GF-D8 (cell line): ENCODE measurements at places on chromosomes 4 and X.

DNA sequence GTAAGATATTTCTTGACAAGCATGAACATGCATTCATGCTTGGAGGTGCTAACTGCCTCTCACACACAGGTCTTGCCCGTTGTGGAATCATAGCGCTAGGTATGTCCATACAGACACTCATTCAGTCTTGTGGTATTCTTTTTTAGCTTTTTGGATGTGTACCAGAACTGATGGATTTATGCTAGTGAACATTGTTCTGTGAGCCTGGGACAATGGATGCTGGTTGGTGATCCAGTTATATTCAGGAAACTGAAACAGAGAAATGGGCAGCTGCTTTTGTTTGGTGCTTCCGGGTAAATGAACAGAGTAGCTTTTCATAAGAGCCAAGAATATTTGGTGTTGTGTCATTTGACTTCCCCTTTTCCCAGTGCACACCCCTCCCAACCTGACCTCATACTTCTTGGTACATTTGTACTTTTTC is 78.9 kb upstream of the SLC4A4 start:
- DNase-seq: peak; percentile 3

DNA sequence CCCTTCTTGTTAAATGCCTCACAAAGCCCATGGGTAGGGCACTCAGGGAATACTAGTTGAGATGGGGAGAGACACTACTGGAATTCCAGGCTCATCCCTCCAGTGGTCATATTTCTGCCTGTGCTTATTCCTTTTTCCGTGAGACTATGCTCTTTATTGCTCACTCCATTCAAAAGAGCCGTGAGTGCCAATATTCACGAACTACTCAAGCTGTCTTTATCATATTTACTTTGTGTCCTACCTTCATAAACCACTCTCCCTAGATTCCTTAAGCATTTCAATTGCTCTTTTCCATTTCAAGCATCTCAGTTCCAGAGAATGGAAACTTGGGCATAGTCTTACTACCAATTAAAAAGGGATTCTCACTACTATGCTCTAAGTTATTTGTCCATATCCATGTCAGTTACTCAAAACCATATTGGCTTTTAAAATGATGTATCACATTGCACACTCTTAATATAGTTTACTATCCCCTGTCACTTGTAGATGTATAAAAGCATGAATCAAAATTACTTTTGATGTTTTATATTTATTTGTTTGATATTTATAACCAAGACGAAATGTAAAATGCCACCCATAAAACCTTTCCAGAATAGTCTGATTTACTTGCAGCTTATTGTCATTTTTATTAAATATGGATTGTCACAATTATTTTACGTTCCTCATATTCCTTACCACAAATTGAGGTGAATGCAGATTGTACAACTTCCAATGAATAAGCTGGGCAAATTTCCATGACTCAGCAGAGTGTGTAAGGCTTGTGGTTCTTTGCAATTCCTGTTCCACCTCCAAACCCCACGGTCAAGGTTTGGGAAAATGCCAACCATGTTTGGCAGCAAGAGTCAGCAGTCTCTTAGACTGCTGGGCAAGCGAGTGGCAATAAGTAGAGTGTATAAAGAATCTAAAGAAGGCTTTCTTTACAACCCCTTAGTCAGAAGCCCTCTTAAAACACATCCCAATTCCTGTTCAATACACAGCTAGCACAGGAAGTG is 24.4 kb downstream of the ENOX2 start:
- peak; percentile 38 for DNase-seq

GRCh38 chrX:117645639-117646038 is 471.0 kb downstream of the KLHL13 start:
- DNase-seq: no peak

DNA sequence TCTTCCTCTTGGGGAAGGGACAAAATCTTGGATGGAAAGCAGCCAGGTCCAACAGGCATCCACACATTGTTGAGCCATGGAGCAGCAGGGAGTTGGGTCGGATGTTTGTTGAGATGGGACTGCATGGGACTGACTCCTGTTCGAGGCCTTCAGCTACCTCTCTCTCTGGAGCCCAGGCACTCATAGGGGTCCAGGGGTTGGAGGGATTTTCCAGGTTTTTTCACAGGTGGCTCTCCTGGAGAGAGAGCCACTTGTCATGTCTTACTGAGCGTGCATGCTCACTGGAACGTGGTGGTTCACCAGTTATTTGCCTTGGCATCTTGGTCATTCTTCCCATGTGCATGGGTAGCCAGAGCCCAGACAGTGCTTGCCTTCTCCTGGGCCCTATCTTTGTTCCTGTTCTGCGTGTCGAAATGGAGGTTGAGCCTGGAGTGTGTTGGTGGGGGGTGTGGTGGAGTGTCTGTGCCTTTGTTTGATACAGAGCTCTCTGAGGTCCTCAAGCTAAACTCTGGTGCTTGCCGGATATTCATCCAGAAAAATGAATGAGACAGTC is 60.6 kb downstream of the NBDY start:
- no peak for DNase-seq

DNA sequence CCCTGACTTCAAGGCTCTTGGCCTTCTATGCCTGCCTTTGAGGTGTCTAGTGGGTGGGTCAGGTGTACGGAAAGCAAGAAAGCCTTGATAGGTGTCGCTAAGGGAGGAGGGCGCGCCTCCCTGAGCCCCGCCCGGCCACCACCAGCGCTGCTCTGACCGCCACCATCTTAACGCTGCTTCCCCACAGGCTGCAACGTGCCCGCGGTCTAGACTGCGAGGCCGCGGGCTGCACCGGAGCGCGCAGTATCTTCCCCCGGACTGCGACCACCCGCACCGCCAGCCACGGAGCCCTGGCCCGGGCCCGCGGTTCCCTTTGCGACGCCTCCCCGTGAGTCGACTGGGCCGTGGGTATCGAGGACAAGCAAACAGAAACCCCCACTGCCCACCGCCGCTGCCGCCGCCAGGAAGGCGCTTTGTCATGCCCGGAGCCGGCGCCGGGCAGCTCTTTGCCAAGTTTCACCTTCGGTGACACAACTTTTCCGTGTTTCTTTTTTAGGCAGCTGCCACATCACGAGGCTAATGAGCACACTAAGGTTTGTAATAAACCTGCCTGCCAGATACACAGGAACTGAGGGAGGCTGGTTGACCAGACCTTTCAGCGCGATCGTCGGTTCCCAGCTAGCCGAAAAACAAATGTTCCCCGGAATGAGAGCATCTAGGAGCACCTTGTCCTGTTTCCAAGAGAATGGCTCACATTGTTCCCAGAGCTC is 335.8 kb upstream of the F9 start:
- DNase-seq: peak; percentile 8

DNA sequence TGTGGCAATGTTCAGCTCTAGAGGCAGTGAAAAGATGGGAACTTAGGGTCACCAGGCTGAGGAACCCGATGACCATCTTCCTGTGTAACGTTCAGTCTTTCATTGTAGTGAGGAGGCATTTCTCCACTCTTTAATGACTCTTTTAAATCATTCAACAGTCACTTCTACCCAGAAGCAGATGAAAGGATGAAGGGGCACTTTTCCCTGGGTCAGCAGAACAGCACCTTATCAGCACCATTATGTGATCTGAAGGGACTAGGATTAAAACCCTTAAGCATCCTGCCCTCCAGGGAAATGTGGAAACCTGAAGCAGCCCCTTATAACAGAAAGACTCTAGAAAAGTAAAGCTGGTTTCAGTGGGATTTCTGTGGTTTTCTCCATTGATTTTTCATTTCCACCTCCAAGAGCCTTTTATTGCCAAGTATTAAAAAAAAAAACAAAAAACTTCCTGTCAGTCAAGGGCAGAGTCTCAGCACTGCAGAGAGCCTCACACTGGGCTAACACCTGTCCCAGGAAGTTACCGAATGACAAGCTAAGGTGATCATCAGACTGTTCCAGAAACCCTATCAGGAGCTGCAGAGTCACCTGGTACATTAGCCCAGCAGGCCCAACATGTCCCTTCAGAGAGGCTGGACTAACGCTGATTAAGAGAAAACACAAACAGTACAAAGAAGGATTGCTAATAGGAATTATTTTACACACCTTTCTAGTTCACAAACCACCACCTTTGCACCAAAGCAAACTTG is 185.9 kb downstream of the SHROOM3 start:
- no peak for DNase-seq

DNA sequence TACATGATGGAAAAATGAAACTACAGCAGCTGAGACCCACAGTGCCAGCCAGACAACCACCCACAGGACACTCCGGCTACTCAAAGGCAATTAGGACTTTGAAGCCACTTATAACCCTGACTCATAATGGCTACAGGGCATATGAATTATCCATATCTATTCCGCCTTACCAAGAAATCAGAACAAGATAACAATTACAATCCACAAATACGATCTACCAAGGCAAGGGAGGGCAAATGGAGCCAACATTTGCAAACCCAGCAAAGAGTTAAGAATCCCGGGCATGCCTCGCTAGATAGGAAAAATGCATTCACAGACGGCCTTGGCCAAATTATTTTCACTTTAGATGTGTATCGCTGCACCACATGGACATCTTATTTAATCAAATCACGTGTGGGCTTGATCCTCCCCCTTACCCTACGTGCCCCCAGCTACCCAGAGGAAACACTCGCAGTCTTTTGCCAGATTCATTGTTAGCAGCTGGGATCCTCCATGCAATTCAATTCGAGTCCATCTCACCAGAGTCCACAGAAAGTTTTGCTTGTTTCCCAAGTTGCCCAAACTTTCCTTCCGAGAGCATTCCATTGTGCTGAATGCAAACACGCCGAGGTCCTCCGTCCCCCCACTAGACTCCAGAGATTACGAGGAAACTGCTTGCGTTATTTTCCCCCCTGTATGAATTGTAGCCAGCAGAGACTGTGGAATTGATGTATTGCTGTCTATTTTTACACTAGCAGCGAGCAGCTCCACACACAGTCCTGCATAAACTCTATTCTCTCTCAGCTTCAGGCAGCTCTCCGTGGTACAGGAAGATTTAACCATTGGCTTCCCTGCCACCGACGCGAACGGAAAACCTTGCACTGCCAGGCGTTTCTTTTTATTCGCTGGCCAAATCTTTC is 1.2 kb downstream of the PPARGC1A start:
- no peak for DNase-seq

DNA sequence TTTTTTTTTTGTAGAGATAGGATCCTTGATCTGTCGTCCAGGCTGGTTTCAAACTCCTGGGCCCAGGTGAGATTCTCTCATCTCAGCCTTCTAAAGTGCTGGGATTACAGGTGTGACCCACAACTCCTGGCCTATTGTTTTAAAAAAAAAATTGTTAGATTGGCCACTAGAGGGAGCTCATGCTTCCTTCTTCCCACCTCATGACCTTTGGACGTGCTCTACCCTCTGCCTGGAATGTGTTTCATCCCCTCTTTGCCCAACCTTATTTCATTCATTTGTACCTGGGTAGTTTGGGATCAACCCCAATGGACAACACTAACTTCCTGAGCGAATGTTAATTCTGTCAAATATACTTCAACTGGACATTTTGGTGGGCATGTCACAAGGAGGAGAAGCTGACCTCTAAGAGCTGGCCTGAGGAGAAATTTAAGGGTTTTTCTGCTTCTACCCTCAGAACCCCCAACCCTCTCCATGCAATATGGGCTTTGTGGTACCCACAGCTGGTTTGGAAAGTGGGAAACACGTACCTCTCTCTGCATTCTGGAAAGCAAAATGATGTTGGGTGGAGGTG is 6.4 kb downstream of the PPEF2 start:
- DNase-seq: no peak

- DNase-seq: no peak
Observed at GRCh38 chrX:22345884-22346283, 73.2 kb downstream of the CBLL2 start.

- no peak for DNase-seq
Observed at GRCh38 chr4:8250227-8250626, 19.3 kb upstream of the HTRA3 start.

- DNase-seq: no peak
Observed at GRCh38 chrX:138745196-138745595, 33.7 kb upstream of the FGF13 start.

GRCh38 chrX:18970465-18970864 is 13.4 kb downstream of the PHKA2 start:
- DNase-seq: no peak

DNA sequence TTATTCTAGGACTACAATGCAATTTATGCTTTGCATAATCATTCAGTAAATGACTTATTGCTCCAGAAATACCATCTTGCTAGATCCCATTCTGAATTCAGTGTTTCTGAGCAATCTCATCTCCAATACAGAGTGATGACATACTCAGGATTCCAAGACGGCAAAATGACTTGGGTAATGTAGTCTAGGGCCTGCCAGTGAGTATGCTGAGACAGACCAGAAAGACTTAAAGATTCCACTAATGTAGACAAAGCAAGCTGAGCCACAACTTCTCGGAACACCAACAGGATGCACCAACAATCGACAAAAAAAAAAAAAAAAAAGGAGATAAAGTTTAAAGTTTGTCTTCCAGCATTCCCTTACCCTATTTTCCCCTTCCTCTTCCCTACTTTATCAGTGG is 919 bp upstream of the SEC24B start:
- peak; percentile 18 for DNase-seq

DNA sequence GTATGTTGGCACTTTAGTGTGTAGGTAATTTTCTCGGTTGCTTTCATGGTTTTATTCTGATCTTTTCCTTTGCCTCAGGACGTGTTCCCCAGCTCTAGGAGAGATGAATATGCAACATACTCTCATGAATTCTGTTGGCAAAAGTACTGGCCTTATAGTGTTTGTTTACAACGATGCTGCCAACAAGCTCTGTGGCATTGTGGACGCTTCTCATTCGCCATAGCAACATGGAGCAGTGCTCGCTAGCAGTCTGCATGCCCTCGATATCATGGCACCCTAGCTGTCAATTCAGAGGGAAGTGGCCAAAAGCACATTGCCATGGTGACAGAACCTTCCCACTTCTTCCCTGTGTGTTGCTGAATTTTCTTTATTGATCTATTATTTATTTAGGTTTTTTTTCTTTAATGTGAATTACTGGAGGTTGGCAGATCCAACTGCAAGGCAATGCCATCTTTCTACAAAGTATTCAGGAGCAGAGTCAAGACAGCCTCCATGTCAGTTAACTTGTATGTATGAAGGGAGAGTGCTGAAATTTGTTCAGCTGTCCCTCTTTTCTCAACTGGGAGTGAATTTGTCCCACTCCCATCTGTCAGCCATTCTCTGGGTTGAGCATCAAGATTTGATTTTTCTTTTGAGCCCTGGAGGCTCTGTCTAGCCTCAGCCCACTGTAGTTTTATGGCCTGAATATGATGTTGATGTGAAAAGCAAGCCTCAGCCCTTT is 224.9 kb upstream of the VCX3A start:
- DNase-seq: no peak

DNA sequence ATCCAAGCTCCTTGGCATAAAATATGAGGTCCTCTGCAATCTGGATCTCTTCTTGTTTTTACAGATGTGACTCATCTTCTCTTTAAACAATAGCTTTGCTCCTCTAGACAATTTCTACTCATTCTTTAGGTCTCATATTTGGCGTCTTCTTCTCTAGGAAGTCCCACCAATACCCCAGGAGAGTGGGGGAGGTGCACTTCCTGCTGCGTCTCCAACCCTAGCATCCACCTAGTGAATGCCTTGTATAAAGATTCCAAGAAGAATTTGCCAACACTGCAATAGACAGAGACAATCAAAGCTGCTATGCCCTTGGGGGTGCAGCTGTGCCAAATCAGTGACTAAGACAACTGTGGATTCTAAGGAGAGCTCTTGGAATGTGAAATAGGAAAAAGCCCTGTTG is 45.7 kb upstream of the SLC10A7 start:
- no peak for DNase-seq

- peak; percentile 9 for DNase-seq
Observed at GRCh38 chr4:6939761-6940743, 30.4 kb downstream of the TBC1D14 start.

- no peak for DNase-seq
Observed at GRCh38 chr4:73450398-73451004, 14.5 kb downstream of the AFP start.

- DNase-seq: no peak
Observed at GRCh38 chr4:110292994-110293744, 94.8 kb upstream of the ELOVL6 start.

- no peak for DNase-seq
Observed at GRCh38 chrX:106670631-106671030, 55.9 kb upstream of the RNF128 start.
